Mesenteric fat pad (tissue), 1 donor: ENCODE measurements at places on chromosomes 6 and 20. TPM values are rescaled to one million over a fixed set of nuclear protein-coding genes. Genes with fewer than 3 reads are reported as not detected.

GRCh38 chr6:78611886-78612480 is 255.4 kb upstream of the IRAK1BP1 start:
- DNase-seq, result no peak

The KCNG1 gene
- total RNA-seq, result 0.19 TPM

DNA sequence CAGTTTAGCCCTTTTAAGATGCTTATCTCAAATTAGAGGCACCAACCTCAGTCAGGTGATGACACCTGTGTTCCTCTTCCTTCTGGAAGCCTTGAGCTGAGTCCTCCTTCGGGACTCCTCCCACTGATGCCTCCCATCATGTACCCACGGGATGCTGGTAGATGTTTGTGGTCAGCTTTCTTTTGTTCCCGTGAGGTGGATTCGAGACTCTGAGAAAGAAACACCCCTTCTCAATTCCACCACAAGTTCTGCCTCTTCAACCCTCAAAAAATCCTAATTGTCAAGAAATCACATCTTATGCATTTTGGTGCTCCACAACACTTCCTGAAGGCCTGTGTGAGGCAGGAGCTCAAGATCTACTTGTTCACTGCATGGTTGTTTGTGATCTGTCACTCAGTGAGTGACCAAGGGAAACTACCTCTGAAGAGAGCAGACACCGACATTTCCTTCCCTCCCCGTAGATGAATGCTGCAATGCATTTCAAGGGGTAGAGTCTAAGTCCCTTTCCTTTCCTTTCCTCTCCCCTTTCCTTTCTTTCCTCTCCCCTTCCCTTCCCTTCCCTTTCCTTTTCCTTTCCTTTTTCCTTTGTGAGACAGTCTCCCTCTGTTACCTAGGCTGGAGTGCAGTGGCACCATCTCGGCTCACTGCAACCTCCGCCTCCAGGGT is 50.5 kb downstream of the PCNA start:
- DNase-seq, result no peak

GRCh38 chr6:38638941-38639497 is 710 bp downstream of the BTBD9 start:
- DNase-seq, result no peak

The F13A1 gene
- total RNA-seq, result 346 TPM

DNA sequence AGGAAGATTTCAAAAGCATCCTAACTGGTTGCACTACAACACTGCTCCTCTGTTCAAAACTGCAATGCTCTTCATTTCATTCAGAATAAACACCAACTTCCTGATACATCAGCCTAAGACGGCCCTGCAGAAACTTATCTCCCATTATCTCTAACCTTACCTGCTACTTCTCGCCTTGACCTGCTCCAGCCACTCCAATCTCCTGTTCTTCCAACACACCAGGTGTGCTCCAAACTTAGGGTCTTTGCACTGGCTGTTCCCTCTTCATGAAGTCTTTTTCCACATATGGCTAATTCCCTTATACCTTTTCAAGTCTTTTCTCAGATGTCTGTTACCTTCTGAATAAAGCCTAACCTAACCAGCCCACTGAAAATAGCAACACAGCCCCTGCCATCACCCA is 32.1 kb downstream of the PHIP start:
- no peak for DNase-seq
